ENCODE measurements at places on chromosomes 11 and 22.

GRCh38 chr11:36230779-36231699 lies 58.2 kb downstream of the COMMD9 start:
- H3K4me3 ChIP-seq = no peak overlapping the region
- no peak overlapping the region for H3K27ac ChIP-seq
- H3K36me3 ChIP-seq = no peaks in the 10 kb centered on the region
- no peaks in the 10 kb centered on the region for H3K27me3 ChIP-seq
- H3K4me1 ChIP-seq = no peaks in the 10 kb centered on the region
- DNase-seq = no peak

DNA sequence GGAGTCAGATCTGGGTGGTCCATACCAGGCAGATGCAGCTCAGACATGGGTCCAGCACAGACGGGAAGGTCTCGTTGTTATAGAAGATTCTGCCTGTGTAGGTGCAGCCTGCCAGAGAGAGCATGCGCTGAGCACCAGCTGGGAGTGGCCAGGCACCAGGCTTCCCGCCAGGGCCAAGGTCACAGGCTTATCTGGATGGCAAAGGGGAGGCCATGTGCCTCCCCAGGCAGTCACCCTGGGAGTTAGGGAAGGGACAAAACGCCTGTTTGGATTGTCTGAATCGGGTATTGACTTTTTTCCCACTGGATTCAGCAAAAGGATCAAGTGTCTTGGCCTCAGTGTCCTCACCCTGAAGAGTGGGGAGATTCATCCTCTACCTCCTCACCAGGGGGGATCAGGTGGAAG lies 26.5 kb downstream of the PGA5 start:
- no peaks in the 10 kb centered on the region for H3K36me3 ChIP-seq
- no peak overlapping the region for H3K27ac ChIP-seq
- H3K27me3 ChIP-seq = no peaks in the 10 kb centered on the region
- no peak overlapping the region for H3K4me3 ChIP-seq
- no peaks in the 10 kb centered on the region for H3K4me1 ChIP-seq
- DNase-seq = peak; percentile 47

GRCh38 chr11:67409261-67409666 lies 5.4 kb downstream of the TBC1D10C start:
- DNase-seq = peak; percentile 84
- peak overlapping the region; percentile 57 for H3K27ac ChIP-seq
- H3K27me3 ChIP-seq = no peaks in the 10 kb centered on the region
- no peaks in the 10 kb centered on the region for H3K36me3 ChIP-seq
- H3K4me1 ChIP-seq = peaks cover 19% of the 10 kb centered on the region
- peak overlapping the region; percentile 24 for H3K4me3 ChIP-seq

GRCh38 chr11:106464728-106465127 lies 387.3 kb downstream of the AASDHPPT start:
- no peaks in the 10 kb centered on the region for H3K36me3 ChIP-seq
- H3K4me3 ChIP-seq = no peak overlapping the region
- no peaks in the 10 kb centered on the region for H3K27me3 ChIP-seq
- no peaks in the 10 kb centered on the region for H3K4me1 ChIP-seq

DNA sequence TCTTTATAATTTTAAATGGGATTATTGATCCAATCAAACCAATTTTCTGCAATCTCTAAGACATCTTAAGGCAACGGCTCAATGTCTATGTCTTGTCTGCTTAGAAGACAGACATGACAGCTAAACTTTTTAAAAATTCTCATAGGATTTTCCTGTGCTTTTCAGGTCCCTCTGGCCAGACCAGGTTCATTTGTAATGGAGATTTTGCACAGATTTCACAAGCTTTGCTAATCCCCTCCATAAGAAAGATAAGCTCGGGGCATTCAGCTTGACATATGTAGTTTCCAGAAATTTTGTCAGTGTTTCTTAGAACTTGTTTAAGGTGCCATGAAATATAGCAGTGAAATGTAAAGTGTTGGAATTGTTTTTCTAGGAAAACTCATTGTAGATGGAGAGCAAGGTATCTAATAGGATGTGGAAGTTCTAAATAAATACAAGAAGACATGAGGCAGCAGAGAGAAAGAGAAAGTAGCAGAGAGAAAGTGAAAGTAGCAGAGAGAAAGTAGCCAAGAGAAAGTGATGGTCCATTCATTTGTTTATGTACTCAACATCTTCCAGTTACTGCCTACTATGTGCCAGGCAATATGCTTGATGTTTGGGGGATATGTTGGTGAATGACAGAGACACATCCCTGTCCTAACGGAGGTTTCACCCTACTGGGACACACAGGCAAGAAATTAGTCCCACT lies 219.1 kb upstream of the ARHGAP42 start:
- H3K27ac ChIP-seq = no peak overlapping the region
- no peak for DNase-seq
- H3K36me3 ChIP-seq = no peaks in the 10 kb centered on the region
- H3K4me1 ChIP-seq = no peaks in the 10 kb centered on the region
- no peak overlapping the region for H3K4me3 ChIP-seq

DNA sequence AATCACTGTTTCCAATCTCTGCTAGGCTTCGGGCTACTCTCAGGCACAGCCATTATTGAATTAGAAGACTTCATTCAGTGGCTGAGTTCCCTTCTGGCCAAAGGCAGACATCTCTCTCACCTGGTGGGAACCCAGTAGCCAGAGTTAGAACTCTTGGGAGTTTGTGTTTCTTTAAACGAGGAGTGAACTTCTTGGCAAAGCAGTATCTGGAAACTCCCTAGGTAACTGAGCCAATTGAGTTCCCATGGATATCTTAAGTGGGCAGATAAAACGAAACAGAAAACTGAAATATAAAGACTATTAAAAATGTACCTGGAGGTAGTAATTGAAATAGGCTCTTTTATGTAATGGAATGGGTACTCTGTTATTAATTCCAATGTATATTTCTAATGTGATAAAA lies 125.6 kb downstream of the NELL1 start:
- no peaks in the 10 kb centered on the region for H3K4me1 ChIP-seq
- no peaks in the 10 kb centered on the region for H3K36me3 ChIP-seq
- H3K27ac ChIP-seq = no peak overlapping the region

DNA sequence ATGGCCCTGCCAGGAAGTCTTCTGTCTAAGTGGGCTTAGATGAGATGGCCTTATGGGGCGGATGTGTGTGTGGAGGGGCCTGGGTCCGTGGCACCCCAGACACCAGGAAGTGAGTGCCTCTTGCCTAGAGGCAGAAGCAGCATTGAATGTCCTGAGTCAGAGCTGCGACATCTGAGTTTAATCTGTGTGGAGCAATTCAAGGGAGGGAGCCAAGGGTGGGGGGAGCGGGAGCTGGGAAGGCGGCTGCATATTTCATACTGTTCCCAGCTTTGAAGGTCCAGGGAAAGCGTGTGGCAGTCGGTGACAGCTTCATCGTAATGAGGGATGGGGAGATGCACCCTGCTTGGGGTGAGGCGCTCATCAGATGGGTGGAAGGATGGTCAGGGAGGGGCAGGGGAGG lies 73.5 kb upstream of the THY1 start:
- no peak overlapping the region for H3K27ac ChIP-seq
- no peaks in the 10 kb centered on the region for H3K36me3 ChIP-seq
- H3K27me3 ChIP-seq = no peaks in the 10 kb centered on the region
- DNase-seq = no peak

GRCh38 chr22:44735518-44736428 lies 16.6 kb upstream of the ARHGAP8 start:
- H3K4me1 ChIP-seq = no peaks in the 10 kb centered on the region
- no peak overlapping the region for H3K27ac ChIP-seq
- peak; percentile 91 for DNase-seq
- no peak overlapping the region for H3K4me3 ChIP-seq
- H3K27me3 ChIP-seq = no peaks in the 10 kb centered on the region
- no peaks in the 10 kb centered on the region for H3K36me3 ChIP-seq

- H3K27ac ChIP-seq = no peak overlapping the region
- no peak for DNase-seq
- H3K4me3 ChIP-seq = no peak overlapping the region
- peaks cover 17% of the 10 kb centered on the region for H3K4me1 ChIP-seq
Observed at GRCh38 chr11:1875093-1875850, 16.4 kb downstream of the PRR33 start.

- no peaks in the 10 kb centered on the region for H3K27me3 ChIP-seq
- H3K36me3 ChIP-seq = no peaks in the 10 kb centered on the region
- H3K27ac ChIP-seq = no peak overlapping the region
- no peak for DNase-seq
Observed at GRCh38 chr22:49229483-49230193, 598.0 kb downstream of the BRD1 start.

DNA sequence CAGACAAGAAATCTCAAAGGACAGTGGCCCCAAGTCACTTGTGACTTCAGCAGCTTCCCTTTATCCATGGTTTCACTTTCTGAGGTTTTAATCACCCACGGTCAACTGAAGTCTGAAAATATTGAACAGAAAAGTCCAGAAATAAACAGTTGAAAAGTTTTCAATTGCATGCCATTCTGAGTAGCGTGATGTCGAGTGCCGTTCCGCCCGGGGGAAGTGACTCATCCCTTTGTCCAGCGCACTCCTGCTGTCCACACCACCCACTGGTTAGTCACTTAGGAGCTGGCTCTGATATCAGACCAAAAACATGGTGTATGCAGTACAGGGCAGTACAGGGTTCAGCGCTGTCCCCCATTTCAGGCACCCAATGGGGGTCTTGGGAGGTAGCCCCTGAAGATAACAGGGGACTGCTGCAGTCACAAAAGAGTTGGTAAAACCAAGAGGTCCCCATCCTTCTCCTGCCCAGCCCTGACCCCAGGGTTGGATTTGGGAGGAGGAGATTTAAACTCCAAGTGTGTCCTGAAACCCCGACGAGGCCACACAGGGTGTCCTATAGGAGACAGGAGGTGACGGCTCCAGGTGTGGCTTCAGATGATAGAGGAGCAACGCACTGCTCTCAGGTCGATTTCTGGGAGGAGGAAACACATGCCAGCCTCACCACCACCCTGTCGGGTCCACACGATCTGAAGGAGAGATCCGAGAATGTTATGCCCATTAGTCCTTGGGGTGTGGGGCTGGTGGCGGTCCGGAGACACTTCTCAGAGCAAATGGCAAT lies 390.1 kb downstream of the CTTN start:
- no peaks in the 10 kb centered on the region for H3K27me3 ChIP-seq
- H3K36me3 ChIP-seq = no peaks in the 10 kb centered on the region
- no peak overlapping the region for H3K27ac ChIP-seq
- DNase-seq = no peak
- no peak overlapping the region for H3K4me3 ChIP-seq

DNA sequence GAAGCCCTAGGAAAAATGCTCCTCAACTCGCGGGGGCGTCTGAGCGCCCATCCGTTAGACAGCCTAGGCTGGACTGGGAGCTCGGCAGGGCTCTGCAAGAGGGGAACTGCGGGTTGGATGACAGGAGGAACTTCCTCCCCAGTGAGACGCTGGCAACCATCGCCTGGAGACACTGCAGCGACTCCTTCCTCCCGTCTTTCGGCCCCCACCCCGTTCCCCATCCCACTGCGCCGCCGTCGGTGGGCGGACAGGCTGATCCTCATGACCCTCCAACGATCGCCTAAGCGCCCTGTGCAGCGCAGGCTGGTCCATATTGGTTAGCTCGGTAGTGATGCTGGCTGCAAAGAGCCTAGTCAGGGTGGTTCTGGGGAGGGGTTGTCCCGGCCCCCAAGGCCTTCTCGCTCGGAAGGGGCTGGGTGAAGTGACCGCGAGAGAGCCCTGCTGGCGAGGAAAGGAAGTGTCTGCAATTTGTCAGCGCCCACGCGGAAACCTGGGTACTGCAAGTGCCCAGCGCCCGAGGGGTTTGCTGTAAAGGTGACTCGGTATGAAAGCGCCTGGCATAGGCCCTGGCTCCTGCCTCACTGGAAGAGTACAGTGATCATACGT lies 638 bp downstream of the NRGN start:
- peak overlapping the region; percentile 55 for H3K27ac ChIP-seq
- peaks cover 29% of the 10 kb centered on the region for H3K4me1 ChIP-seq
- peak overlapping the region; percentile 78 for H3K4me3 ChIP-seq
- H3K36me3 ChIP-seq = no peaks in the 10 kb centered on the region

- peaks cover 17% of the 10 kb centered on the region for H3K4me1 ChIP-seq
- H3K27me3 ChIP-seq = no peaks in the 10 kb centered on the region
- DNase-seq = peak; percentile 79
- no peak overlapping the region for H3K4me3 ChIP-seq
- H3K36me3 ChIP-seq = no peaks in the 10 kb centered on the region
- no peak overlapping the region for H3K27ac ChIP-seq
Observed at GRCh38 chr22:50027639-50028537, 15.3 kb upstream of the IL17REL start.

DNA sequence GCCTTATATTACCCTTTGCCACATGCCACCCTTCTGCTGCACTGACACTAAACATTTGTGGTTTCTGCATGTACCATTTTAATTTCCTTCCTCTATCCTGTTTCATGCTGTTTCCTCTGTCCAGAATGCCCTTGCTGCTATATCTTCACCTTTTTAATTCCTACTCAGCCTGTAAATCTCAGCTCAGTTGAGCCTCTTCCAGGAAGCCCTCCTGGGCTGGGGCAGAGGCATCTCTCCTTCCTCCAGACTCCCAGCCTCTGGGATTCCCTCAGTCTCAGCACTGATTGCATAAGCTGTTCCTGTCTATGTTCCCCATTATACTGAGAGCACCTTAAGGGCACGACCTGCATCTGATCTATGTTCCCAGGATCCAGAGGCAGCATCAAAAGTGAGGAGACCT lies 98.7 kb downstream of the RNF169 start:
- no peak overlapping the region for H3K4me3 ChIP-seq
- H3K36me3 ChIP-seq = no peaks in the 10 kb centered on the region
- no peaks in the 10 kb centered on the region for H3K4me1 ChIP-seq
- H3K27ac ChIP-seq = no peak overlapping the region
- DNase-seq = no peak

- H3K27ac ChIP-seq = peak overlapping the region; percentile 87
- H3K27me3 ChIP-seq = no peaks in the 10 kb centered on the region
- H3K36me3 ChIP-seq = no peaks in the 10 kb centered on the region
- H3K4me1 ChIP-seq = peaks cover 45% of the 10 kb centered on the region
Observed at GRCh38 chr11:67420147-67420645, 4.7 kb downstream of the CARNS1 start.

- peaks cover 9% of the 10 kb centered on the region for H3K4me1 ChIP-seq
- H3K4me3 ChIP-seq = no peak overlapping the region
- DNase-seq = no peak
- H3K27ac ChIP-seq = no peak overlapping the region
- no peaks in the 10 kb centered on the region for H3K36me3 ChIP-seq
Observed at GRCh38 chr11:9681583-9682372, 17.9 kb downstream of the SWAP70 start.

- no peaks in the 10 kb centered on the region for H3K36me3 ChIP-seq
- peak overlapping the region; percentile 29 for H3K4me3 ChIP-seq
- H3K27me3 ChIP-seq = no peaks in the 10 kb centered on the region
- DNase-seq = no peak
- peaks cover 19% of the 10 kb centered on the region for H3K4me1 ChIP-seq
Observed at GRCh38 chr22:30668386-30668710, 673 bp upstream of the DUSP18 start.

All from upper lobe of left lung (tissue), 6 donors.